Naive thymus-derived CD8-positive, alpha-beta T cell (primary cell): ENCODE measurements at places on chromosomes 6 and 20.

GRCh38 chr20:3646651-3647050 lies 16.5 kb downstream of the GFRA4 start:
- no peak for DNase-seq

GRCh38 chr6:150722614-150723344 lies 123.1 kb downstream of the PLEKHG1 start:
- no peak for DNase-seq

DNA sequence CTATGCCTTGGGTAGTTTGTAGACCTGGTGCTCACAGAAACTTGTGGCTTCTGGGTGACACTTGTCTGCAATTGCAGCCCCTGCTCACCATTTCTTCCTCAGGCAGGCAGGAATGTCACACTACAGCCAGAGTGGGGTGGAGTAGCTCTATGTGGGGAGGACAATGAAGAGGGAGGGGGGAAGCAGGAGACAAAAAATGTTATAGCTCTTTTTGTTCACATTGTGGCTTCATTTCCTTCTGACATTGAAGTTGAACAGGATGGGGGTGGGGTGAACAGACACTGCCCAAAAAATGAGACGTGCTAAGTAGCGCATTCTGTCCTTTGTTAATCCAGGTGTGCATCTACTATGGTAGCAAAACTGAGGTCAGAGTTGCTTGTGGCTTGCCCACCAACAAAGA lies at the start of gene THEMIS:
TSS of gene THEMIS (minus strand) at position 124 of the 400 bp plus-strand sequence. CDS start 126 bp downstream, outside the sequence.
- DNase-seq: peak; percentile 82

DNA sequence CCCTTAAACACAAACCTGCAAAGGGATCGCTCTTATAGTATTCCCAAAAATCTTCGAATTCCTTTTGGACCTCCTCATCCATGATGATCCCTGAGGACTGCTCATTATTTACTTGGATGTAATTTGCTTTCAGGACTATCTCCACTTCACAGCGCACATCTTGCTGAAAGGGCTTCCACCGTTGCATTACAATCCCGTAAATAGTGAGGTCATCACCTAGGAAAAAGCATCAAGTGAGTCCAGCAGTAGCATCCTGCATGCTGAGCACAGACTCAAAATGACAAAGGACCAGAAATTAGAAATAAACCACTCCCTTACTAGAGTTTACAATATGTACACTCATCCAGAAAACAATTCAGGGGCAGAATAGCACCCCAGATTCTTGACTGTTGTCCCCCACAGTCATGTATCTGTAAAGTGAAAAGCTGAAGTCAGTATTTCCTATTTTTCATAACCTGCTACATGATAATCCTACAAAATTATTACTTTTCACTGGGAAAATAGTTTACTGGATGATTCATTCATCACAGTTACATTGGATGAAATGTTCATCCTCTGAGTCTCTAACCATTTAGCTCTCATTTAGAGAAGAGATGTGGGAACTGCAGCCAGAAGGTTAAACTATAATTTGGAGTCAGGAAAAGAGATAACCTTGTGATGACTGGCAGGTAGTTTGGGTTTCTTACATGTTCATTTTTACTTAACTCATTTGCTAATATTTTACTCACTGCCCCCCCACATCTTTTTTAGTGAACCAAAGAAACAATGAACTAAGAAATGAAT lies 17.2 kb downstream of the MCM9 start:
- DNase-seq: no peak

DNA sequence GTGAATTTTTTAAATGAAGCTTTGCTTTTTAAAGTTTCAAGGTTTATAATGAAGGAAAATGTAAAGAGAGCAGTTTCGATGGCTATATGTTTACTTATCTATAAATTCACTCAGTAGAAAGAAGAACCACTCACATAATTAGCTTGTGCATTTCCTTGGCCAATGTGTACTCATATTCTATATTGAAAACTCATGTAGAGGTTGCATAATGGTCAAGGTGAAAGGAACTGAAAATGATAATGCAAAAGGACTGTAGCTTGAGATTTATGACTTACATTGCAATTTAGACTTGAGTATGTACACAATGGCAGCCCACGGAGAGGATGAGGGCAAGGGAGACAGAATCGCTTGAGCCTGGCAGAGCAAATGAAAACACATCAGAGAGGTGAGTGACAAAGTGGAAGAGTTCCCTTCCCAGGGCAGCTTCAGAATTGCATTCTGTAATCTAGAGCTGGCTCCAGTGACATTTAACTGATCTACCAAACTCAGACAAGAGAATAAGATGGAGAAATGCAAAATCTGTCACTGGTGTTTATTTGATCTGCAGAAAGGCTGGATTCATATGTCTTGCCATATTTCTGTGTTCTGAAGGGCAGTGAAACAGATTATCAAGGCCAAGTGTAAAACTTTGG lies 191.8 kb downstream of the TMEM200A start:
- DNase-seq: no peak

- DNase-seq: peak; percentile 39
Observed at GRCh38 chr20:63978319-63979228, 868 bp downstream of the SAMD10 start.

DNA sequence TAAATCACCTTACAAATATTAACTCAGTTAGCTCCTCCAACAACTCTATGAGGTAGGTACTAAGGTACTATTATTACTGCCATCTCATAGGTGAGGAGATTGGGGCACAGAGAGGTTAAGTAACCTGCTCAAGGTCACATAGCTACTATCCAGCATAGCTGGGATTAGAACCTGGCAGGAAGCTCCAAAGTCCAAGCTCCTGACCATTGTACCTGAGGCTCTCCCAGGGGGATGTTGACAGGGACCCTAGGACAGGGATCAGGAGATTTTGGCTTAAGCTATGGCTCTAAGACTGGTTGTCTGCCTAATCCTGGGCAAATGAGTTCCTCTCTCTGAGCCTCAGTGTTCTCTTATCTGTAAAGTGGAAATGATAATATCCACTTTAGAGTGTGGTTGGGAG lies 59.3 kb downstream of the HNF4A start:
- DNase-seq: no peak
